ENCODE measurements at places on chromosomes 1 and 21.

DNA sequence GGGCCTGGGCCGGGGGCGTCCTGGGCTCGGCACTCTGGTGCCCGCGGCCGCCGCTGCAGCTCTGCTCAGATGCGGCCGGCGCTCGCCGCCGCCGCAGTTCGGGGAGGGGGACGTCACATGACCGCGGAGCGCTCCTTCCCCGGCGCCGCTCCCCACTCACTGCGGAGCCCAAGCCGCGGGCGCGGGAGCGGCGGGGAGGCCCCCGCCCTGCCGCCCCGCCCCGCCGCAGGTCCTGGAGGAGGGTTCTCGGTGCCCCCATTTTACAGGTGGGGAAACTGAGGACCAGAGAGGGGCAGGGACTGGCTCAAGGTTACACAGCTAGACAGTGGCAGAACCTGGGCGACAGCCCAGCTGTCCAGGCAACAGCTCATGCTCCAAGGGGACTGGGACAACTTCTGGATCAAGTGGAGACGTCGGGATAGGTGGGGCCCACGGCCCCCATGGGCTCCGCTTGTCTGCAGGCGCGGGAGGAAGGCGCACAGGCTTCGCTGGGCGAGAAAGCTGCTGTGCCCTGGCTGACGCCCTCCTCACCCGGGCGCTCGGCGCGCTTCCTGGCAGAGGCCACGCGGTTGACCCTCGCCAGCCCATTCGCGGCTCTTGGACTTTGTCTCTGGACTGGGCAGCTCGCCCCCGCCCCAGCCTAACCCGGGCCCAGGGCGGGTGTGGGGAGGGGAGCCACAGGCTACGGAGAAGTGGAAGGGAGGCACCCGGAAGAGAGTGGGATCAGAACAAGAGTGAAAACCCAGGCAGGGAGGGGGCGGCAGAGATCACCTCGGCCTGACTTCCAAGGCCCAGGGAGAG is at the start of gene RAP1GAP:
Gene RAP1GAP (minus strand): TSS at position 100 of the 801 bp plus-strand sequence. CDS start 49,325 bp downstream, outside the sequence.
- DNase-seq, result no peak

DNA sequence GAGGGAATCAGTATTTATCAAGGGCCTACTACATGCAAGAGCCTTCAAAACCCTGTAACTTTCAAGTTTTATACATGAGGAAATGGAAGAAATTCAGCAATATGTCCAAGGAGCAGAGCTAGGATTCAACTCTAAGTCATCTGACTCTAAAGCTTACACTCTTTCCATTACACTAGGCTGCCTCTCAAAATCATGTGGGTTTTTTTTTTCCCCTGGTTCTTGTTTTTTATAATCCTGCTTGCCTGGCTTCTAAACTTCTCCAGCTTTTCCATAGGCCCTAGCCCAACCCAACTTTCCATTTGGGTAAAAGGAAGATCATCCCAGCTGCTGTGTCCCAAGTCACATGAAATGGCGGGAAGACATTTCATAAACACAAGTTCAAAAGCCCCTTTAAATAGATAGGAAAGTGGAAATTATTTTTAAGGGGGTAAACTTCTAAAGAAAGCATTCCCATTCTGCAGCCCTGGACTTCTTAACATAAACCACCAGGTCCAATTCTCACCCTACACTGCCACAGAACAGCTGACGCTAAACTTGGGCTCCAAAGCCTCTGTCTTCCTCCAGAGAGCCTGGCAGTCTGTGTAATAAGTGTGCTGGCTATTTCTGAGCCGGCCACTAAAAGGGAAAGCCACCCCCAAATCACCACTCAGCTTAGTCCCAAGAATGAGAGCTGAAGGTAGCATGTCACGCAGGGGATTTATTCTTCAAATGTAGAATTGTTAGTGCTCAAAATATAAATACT is 46.9 kb downstream of the ITPKB start:
- DNase-seq, result no peak

- DNase-seq, result no peak
Measured at GRCh38 chr1:44389437-44389836, 15.6 kb upstream of the RNF220 start.

GRCh38 chr1:54798206-54798605 is 2.9 kb downstream of the TTC22 start:
- DNase-seq, result no peak

GRCh38 chr1:93638307-93638847 is 43.3 kb downstream of the BCAR3 start:
- DNase-seq, result no peak

DNA sequence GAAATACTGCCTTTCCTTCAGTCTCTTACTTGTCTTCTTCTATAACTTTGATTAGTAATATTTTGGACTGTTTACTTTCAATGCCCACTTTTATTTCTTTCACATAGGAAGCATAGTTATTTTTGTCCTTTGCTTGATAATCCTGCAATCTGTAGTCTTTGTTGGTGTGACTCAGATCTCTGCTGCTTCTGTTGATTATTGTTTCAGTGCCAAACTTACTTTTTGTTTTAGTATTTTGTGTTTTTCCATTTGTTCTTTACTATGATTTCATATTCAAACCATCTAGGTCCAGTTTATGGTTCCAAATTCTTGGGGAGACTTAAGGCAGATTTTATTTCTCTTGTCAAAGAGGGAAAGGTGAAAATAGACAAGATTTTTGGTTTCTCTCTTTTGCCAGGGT is 399.9 kb downstream of the HLX start:
- DNase-seq, result no peak

DNA sequence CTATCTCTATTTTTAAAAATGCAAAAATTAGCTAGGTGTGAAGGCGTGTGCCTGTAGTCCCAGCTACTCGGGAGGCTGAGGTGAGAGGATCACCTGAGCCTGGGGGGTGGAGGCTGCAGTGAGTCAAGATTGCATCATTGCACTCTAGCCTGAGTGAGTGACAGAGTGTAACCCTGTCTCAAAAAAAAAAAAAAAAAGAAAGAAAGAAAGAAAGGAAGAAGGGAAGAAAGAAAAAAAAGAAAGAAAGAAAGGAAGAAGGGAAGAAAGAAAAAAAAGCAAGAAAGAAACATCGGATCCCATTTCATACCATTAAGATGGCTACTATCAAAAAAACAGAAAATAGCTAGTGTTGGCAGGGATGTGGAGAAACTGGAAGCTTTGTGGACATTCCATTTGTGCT is 136.8 kb upstream of the WNT4 start:
- no peak for DNase-seq

- DNase-seq, result no peak
Measured at GRCh38 chr1:7674972-7675371, 96.1 kb upstream of the VAMP3 start.

GRCh38 chr1:159977364-159978106 is 23.5 kb upstream of the SLAMF9 start:
- no peak for DNase-seq

DNA sequence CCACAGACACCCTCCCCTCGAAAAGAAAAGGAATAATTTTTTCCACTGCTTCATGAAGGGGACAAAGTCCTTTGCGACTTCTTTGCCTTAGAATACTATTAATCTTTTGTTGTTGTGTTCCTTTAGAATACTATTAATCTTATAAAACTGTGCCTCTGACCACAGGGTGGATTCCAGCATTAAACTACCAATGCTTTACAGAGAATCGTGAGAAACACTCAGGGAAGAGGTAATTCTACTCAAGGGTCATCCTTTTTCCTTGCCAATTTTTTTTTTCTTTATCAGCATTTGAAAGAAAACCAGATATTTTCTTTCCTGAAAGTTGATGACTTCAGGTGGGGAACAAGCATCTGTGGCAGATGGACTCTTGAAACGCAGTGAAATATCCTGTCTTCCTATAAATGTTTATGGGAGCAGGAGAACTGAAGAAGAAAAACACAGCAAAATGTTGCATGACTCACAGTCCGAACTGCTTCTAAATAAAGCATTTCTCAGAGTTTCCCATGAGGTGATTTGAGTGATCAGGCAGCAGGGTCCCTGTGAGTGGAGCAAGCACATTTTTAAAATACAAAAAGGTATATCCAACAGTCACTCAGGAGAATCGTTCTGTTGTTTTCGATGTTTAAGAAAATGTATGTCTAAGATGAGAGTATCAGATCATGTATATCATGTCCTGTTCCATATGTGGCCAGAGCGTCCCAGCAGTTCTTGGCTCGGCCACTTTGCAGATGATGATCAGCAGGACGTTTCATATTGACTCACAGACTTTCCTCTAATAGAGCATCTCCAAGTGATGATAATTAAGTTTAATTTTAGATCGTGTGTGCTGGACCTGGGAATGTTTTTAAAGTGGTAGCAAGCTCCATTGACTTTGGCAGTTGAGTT is 154.2 kb upstream of the RUNX1 start:
- no peak for DNase-seq

GRCh38 chr1:5632224-5632623 is 360.0 kb downstream of the NPHP4 start:
- DNase-seq, result no peak

- no peak for DNase-seq
Measured at GRCh38 chr1:96290801-96291200, 430.8 kb upstream of the PTBP2 start.

- no peak for DNase-seq
Measured at GRCh38 chr1:21045351-21045750, 131.3 kb downstream of the EIF4G3 start.

- no peak for DNase-seq
Measured at GRCh38 chr1:228174482-228175315, 9.1 kb downstream of the IBA57 start.

DNA sequence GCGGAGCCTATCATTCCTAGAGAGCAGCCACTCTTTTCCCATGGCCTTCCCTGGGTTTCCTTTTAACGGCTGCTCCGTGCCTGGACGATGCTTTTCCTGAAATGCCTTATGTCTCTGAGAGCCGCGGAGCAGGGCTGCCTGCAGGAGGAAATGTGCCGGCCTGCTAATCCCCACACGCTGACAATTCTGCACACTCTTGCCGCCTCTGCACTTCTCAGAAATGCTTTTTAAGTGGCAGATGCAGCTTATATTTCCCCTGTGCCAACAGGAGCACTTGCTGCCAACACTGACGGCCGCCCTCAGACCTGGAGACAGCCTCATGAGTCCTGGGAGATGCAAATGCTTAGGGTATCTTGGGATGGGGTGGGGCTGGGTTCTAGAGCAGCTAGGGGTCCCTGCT is 253.2 kb downstream of the GRIK3 start:
- DNase-seq, result no peak

GRCh38 chr1:20366056-20366462 is 75.4 kb downstream of the VWA5B1 start:
- no peak for DNase-seq

DNA sequence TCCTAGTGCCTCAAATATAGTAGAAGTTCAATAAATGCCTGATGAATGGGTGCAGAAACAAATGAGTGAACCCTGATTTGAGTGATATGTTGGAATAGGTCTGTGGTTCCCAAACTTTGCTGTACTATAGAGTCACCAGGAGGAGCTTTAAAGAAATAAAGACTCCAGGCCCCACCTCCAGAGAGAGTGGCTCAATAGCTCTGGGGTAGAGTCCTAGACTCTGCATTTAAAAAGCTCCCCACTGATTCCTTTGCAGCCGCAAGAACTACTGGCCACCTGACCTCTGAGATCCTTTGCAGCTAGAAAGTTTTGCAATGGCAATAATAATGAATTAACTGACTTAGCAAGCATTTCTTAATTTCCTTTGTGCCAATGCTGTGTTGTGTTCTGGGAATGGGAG is 20.9 kb downstream of the TCHHL1 start:
- DNase-seq, result no peak

DNA sequence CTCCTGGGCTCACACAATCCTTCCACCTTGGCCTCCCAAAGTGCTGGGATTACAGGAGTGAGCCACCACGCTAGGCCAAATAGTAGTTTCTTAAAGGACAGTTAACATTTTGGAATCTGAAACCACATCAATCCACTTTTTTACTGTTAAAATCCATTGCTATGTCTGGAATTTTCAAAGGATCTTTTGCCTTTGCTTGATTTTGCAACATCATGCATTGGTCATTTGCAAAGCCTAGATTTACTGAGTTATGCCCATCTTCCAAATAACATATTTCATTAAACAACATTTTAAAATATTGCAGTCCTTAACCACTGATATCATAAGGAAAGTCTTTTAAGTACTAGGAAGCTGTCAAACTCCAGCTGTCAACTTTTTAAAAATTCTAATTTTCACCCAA is 3.3 kb downstream of the POGZ start:
- DNase-seq, result no peak

DNA sequence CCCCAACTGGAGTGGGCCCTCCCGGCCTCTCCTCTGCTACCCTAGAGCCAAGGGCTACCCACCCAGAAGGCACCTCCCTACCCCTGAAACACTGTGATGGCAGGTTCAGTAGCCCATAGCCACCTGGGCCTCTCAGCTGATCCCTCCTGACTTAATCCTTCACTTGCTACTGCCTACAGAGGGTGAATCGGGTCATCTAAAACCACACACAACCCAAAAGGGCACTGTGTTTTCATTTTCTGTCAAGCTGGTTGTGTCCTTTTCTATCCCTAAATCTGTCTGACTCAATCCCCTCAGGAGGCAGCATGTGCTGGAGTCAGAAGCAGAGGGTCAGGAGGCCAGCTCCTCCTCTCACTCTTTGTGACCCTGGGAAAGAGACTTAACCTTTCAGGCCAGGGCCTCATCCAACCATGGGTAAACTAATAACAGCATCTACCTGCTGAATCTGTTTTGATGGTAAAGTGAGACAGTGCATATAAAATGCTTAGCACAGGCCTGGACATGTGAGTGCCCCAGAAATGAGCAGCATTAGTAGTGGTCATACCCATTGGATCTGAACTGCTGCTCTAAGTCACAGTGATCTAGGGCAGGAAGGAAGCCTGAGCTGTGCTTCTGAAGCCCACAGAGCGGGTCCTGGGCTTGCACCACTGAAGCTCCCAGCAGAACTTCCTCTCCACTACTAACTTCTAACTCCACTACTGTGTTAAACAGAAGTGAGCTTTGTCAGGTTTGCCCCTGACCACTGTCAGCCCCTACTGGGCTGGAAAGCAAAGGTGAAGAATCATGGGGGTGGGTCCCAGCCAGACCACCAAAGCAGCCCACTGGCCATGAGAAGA is 11.0 kb downstream of the PMVK start:
- no peak for DNase-seq

DNA sequence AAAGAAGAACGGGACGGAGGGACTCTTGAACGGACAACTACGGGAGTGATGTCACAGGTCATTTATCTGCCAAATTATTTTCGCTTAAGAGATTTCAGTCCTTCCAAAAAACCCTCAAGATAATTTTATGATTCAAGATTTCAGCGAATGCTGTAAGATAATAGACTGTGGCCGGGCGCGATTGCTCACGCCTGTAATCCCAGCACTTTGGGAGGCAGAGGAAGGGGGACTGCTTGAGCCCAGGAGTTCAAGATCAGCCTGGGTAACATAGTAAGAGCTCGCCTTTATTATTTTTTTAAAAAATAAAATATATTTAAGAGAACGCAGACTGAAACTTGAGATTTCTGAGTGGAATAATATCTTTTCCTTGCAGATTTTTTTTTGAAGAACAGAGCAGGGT is 609 bp downstream of the RWDD2B start:
- no peak for DNase-seq

- no peak for DNase-seq
Measured at GRCh38 chr1:192053531-192053971, 104.7 kb upstream of the RGS18 start.
